Lung (tissue), 17 donors: ENCODE measurements at places on chromosomes 7 and 10.
A peak's percentile ranks its signal among the peaks of the same experiment; 100 is the strongest.

DNA sequence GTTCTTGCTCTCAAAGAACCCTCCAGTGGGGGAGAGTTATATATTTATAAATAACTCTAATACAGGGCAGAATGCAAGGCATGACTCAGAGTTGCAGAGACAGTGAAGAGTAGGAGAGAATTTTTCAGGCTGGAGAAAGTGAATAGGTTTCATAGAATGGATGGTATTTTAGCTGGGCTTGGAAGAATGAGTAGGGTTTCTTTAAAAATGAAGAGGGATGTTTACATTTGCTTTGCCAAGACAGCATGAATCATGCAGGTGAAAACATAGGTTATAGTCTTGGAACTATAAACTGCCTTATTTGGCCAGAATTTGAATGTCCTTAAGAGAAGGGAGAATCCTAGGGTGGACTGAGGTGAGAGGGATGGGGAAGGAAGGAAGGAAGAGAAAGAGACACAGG lies 124.8 kb downstream of the CPED1 start:
- DNase-seq = no peak

DNA sequence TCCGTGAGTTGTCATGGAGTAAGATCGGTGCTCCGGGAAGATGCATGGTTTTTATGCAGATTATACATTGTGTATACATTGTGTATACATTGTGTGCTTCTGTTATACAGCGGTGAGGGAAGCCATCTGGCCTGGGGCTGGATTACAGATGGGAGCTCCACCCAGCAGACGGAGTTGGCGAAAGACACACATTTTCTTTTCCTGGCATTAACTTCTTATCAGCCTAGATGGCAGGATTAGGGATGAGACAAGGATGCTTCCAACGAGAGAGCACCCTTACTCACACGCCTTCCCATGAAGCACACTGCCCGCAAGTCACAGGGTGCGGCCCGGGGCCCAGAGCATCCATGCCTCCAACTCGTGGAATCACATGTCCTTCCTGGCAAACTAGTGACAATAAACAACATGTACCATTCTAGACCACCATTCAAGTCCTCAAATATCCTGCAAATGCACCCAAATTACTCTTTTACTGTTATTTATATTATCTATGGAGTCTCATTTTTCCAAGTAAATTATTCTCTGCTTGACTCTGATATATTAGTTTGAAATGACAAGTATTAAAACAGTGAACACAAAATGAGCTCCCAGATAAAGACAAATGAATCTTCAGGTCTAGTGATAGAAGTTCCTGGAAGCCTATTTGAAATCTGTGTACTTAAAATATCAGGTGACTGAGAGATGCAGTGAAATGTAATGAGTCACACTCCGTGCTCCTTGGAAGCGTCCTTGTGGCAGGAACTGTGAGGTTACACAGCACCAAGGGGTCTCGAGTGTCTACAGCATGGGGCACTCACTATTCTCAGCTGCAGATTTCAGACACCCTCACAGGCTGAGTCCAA lies 29.8 kb upstream of the PPP2R2D start:
- no peak for DNase-seq

DNA sequence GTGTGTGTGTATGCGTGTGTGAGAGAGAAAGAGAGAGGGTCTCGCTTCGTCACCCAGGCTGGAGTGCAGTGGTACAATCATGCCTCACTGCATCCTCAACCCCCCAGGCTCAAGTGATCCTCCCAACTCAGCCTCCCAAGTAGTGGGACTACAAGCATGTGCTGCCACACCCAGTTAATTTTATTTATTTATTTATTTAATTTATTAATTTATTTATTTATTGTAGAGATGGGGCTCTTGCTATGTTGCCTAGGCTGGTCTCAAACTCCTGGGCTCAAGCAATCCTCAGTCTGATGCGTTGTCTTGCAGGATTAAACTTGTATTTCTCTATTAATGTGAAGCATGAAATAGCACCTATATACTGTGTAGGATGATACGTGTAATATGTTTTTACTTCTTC lies 21.8 kb upstream of the POU6F2 start:
- DNase-seq = no peak

GRCh38 chr10:91724933-91725332 lies 73.3 kb upstream of the TNKS2 start:
- DNase-seq = no peak

GRCh38 chr10:9443758-9444157 lies 1389.3 kb downstream of the GATA3 start:
- no peak for DNase-seq

- DNase-seq = no peak
Measured at GRCh38 chr7:26227987-26228386, 26.4 kb downstream of the CBX3 start.

DNA sequence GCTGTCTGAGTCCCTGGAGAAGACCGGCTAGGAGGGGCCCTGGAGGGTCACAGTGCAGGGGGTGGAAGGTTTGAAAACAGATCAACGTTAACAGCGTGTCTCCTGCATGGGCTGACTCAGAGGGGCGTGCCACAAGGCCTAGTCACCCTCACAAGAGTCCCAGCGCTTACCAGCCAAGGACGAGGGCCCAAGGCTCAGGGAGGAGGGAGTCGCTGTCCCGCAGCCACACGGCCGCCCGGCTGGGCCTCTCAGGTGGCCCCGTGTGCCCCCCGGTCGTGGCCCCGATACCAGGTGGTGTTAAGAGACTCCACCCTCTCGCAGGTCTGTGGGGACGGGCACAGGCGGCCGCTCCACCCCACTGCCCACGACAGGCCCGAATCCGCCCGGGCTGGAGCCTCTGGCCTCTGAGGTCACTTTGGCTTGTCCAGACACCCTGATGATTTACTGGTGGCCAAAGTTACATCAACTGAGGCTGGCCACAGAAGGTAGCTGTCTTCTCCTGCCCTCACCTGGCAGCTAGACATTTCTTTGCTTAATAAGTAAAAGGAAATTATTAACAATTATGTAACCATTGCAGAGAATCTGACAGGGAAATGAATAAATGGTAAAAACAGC lies 34.0 kb downstream of the FAM20C start:
- DNase-seq = no peak

DNA sequence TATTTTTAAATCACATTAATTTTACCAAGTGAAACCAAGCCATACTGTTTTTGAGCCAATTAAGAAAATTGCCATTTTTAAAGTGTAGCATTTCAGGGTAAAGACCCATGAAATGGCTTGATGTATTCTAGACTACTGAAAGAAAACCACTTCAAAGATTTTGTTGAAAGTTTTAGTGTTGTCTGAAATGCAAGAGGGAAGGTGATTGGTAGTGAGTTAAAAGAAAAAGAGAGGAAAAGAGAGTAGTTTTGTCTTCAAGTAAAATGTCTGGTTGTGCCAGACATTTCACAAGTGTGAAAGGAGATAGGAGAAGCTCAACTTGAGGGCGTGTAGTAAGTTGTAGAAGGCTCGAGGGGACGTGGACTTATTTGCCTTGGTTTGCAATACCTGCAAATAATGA lies 41.6 kb downstream of the CALML5 start:
- no peak for DNase-seq

- DNase-seq = no peak
Measured at GRCh38 chr10:119315128-119316001, 108.0 kb downstream of the GRK5 start.

DNA sequence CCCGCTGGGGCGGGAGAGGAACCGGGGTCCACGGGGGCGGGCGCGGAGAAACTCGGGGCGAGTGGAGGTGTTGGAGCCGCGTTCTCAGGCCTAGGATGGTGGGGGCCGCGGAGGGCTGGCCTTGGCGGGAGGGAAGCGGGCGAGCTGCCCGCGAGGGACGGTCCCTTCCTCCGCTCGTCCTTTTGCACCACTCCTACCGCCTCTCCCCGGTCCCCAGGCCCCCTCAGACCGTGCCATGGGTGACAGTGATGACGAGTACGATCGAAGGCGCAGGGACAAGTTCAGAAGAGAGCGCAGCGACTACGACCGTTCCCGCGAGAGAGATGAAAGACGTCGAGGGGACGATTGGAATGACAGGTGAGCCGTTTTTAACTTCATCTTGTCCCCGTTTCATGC lies 451 bp downstream of the SRRT start:
- peak; percentile 47 for DNase-seq

- DNase-seq = no peak
Measured at GRCh38 chr7:145082366-145083161, 246.7 kb upstream of the TPK1 start.

DNA sequence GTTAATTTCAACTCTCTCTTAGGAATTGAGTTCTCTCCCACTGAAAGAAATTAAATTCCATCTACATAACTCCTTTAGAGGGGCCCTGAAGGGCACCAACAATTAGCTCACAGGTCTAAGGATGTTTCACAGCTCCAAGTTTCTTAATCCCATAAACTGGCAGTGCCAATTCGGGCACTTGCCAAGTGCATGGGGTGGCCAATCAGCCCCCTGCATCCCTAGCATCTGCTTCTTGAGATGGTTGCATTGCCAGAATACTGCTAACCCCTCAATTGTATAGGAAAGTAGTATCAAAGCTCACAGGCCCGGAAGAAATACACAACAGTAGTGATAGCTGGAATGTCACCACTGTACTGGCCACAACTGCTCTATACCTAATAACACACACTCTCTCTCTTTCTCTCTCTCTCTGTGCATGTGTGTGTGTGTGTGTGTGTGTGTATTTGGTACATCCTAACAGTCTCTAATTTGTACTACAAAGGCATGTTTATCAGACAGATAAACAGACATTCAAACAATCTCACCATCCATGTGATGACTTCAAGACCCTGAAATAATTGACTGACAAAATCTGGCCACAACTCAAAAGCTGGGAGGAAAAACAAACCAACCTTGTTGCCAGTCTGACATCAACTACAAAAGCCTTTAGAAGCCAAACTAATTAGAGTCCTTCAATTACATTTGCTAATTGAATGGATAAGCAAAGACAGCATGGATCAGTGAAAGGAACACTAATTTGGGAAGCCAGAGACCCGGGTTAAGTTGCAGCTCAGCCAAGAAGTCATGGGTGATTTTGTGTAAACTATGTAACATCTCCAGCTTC lies 27.8 kb downstream of the HIBADH start:
- no peak for DNase-seq

DNA sequence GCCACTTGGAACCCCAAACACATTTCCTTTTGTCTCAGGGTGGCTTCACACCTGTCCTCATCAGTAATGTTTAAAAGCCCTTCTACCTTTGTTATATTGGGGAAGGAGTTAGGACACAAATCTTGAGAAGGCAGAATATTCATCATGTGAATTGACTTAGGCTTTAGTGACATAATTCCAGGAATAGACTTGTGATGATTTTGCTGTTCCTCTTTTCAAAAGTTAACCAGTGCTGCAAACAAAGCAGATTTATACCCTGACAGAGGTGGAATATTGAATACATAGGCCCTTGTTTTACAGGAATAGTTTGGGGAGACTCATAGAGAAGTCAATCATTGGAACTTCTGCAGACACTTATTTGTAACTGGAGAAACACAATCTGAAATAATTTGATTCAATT lies 27.0 kb downstream of the ZNF786 start:
- no peak for DNase-seq

- no peak for DNase-seq
Measured at GRCh38 chr7:79093421-79093820, 360.0 kb downstream of the MAGI2 start.

GRCh38 chr7:75914169-75914654 lies 743 bp upstream of the POR start:
- no peak for DNase-seq
